ENCODE measurements at places on chromosomes 2 and 18.

DNA sequence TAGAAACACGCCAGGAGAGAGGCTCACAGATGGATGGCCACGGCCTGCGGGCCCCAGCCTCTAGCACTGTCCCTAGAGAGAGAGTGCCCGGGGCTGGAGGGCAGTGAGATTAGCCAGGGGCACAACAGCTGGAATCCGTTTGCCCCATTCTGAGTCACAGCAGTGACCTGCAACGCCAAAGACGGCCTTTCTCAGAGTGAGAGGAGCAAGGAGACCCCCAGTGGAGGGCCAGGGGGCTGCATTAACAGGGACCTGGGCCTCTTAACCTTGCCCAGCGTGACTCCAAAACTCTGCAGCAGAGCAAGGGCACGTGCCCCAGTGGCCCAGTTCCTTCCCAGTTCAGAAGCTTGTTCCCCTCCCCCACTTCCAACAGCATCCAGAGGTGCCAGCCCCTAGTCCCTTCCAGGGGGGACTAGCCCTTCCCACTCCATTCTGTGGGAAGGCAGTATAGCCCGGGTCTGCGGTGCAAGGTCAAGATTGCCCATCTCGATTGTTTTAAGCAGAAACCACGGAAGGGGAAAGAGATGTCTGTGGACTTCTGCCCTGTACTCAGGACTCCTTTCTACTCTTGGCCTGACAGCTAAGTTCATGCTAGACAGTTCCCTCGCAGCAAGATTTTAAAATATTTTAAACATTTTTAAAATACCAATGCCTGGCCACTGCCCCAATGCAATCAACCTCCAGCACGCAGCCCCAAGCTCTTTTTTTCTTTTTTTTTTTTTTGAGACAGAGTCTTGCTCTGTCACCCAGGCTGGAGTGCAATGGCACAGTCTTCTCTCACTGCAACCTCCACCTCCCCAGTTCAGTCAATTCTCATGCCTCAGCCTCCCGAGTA, 50.9 kb upstream of the BIN1 start:
- DNase-seq: no peak

DNA sequence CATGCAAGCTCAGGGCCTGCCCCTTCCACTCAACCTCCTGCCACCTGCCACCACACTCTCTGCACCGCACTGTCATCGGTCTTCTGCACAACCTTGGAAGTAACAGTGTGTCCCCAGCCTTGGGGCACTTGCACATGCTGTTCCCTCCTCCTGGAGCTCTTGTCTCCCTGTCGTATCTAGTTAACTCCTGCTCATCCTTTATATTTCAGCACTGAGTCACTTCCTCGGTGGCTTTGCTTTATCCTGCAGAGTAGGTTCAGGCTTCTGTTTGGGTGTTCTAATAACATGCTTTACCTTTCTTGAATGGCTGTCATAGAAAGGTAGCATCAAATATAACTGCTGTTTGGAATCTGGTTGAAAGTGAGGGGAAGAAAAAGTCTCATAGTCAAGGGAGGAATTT, 25.3 kb downstream of the PAX8 start:
- DNase-seq: no peak

DNA sequence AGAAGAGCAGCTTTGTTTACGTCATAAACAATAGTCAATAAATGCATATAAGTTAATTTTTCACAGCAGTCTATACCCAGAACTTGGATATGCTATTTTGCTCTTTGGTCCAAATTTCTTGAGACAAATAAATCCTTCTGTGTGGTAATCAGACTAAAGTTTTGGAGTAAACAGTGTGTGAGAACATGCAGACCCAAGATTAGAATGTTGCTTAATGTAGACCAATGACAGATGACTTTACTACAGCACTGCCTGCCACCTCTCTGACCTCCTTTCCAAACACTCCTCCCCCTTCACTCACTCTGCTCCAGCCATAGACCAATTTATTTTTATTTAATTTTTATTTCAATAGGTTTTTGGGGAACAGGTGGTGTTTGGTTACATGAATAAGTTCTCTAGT, 115.3 kb upstream of the TANK start:
- DNase-seq: peak; percentile 32

- peak; percentile 14 for DNase-seq
These were observed 11.4 kb upstream of the PROKR1 start for GRCh38 chr2:68632021-68632420.

- DNase-seq: no peak
These were observed 438.7 kb upstream of the MYT1L start for GRCh38 chr2:2769481-2770431.

- DNase-seq: no peak
These were observed 73.7 kb downstream of the THADA start for GRCh38 chr2:43522177-43522576.

- no peak for DNase-seq
These were observed 59.1 kb upstream of the TMEM178A start for GRCh38 chr2:39606585-39606984.

DNA sequence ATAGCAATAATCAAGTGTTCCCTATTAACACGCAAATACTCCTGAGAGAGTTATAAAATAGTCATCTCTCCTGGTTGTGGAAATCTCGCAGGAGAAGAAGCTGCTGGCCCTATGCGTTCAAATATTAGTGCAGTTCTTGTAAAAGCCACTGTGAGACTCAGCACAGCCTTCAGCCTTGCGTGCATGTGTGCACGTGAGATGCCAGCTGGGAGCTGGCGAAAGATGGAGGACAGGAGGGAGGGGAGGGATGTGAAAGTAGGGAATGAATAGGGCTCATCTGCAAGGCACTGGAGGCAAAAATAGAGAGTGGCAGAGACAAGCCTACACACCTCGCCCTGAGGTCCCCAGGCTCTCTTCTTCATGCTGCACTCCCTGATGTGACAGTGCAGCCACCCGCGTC, 126.5 kb downstream of the INO80D start:
- no peak for DNase-seq

DNA sequence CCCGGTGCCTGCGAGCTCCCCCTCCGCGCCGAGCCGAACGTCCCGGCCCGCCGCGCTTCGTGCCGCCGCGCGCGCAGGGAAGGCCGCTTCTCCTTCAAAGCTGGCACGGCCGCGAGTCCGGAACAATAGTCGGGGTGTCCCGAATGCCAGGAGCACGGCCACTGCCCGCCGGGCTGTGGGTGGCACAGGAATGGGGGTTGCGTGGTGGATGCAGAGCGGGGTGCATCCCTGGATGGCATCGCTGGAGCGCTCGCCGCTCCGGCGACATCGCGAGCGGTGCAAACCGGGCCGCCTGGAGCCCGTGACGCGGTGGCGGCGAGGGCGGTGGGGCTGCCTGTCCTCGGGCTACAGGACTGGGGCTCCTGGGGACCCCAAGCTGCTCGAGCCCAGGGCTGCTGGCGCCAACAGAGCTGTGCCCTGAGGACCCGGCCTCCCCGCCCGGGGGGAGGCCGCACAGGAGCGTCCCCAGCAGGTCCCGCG, 1.1 kb upstream of the SATB2 start:
- no peak for DNase-seq

DNA sequence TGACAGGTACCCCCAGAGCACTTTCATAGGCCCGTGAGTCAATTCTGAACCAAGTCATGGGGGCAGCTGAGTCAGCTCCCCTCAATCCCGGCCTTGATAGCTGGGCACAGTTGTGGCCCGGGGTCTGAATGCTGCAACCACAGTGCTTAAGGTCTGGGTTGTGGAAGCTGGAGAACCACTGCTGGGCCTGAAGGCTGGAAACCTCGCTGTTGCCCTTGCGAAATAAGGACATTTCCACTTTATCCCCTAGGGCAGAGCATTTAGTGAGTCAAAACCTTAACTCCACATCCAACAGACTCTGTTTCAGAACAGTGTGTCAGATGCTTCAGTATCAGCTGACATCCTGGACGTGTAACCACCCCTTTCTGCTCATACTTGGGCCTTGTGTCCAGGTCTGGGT, 58.6 kb downstream of the SP110 start:
- DNase-seq: no peak

GRCh38 chr2:64090264-64090663, 54.0 kb downstream of the PELI1 start:
- DNase-seq: no peak

GRCh38 chr18:74286106-74286855, 5.5 kb downstream of the CYB5A start:
- no peak for DNase-seq

- no peak for DNase-seq
These were observed 29.7 kb downstream of the HDAC4 start for GRCh38 chr2:239370876-239371725.

DNA sequence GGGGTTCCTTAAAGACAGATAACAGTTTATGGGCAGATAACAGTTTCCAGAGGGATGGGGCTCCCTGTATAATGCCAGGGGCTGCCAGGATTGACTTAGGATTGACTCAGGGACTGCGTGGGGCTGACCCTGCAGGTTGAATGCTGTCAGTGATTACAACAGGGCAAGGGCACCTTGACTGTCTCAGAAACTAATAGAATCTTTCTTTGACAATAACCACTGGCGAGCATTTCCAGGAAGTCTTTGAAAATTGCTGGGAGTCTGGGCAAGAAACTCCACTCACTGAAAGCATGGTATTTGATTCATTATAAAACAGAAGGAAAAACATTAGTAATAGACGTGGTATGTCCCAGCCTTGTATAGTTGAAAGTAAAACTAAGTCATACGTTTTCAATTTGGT, 101.0 kb downstream of the GPD2 start:
- no peak for DNase-seq

GRCh38 chr18:51350081-51350480, 152.6 kb upstream of the MEX3C start:
- DNase-seq: no peak

- no peak for DNase-seq
These were observed 11.2 kb downstream of the ANKAR start for GRCh38 chr2:189685540-189686229.

DNA sequence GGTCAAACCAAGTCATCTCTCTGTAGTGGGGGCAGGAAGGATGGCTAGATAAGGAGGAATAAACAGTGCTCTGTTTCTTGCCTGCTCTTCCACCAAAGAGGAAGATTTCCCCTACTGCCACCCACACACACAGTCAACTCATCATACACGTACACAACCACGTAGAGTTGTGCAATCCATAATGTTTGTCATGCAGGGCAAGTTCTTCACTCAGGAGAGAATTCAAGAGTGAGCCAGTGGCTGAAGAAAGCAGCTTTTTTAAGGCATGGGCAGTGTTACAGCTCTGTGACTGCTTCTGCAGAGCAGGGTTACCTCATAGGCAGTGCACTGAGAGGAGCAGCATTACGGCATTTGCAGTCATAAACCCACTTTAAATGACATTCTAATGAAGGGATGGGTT, 283.0 kb downstream of the RND3 start:
- DNase-seq: no peak

DNA sequence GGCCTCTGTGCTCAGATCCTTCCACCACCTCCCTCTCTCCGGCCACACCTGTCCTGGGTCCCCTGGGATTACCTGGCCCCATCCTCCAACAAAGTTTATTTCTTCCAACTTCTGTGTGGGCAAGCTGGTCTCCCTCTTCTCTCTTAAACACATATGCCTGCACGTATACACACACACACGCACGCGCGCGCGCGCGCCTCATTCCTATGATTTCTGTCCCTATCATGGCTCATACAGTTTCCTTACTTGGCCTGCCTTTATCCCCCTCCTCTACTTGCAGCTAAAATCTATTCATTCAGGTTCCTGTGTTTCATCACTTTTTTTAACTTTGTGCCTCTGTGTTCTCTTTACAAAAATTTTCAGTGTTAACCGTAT, 96.4 kb downstream of the LOXHD1 start:
- DNase-seq: no peak
